Aorta (tissue), 5 donors: ENCODE measurements at places on chromosomes 3 and 15. TPM values are rescaled to one million over a fixed set of nuclear protein-coding genes. Genes with fewer than 3 reads are reported as not detected.

BTLA gene
- 0.99 TPM for total RNA-seq

- no peak for DNase-seq
Observed at GRCh38 chr3:52298149-52299098, 10.8 kb downstream of the GLYCTK start.

DNA sequence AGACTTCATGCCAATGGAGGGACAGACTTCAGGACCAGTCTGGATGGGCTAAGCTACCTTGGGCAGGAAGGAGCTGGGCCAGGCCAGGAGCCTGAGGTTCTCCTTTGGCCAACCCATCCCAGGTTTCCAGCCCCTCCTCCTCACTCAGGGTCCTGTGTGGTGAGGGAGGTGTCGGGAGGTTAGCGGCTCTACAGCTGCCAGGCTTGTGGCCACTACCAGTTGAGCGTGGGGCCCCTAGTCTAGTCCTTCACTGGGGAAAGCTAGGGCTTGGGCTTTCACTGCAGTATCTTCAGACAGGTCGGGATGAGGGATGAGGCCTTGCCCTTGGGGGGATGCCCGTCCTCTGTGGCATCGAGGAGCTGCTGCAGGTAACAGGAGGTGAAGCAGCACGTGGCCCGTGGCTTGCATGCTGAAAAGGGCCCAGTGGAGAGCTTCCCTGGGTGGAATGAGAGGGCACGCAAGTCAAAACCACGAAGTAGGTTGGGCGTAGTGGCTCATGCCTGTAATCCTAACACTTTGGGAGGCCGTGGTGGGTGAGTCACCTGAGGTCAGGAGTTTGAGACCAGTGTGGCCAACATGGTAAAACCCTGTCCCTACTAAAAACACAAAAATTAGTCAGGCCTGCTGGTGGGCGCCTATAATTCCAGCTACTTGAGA lies 8.5 kb upstream of the FANCD2 start:
- no peak for DNase-seq

CATSPER2 gene
- total RNA-seq, result 7.0 TPM

DNA sequence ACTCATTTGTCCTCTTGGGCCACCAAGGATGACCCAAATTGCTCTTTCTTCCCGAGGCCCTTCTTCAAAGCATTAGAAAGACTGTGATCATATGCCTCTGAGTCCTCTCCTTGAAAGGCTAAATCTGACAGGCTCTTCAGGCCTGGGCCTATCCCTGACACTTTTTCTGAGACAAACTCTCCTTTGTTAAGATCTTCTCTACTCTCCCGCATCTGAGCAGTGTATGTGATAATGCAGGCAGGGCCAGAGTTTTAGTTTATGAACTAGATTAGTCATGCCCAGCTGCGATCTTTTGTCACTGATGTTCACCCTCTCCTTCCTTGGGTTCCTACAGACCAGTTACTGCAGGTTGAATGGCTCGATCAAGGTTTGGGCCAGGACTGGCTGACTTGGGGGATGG lies 39.2 kb downstream of the MASP1 start:
- no peak for DNase-seq

DNA sequence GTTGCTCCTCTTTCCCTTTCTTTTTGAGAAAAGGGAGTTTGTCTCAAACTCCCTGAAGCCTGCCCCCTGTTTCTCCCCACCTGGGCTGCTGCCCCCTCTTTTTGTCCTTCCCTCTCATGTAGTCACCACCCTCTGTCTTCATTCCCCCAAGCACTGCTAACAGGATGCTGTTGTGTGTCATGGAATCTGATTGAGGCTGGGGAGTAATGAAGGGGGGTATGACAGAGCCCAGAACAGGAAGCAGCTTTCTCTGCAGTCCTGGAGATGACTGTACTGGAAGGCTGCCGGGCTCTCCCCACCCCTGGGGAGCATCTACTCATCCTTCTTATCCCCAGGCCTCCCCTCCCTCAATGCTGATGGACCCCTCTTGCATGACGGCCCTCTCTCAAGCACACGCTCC lies 181.6 kb downstream of the ABHD5 start:
- DNase-seq, result no peak

- DNase-seq, result no peak
Observed at GRCh38 chr3:52036222-52036694, 20.1 kb downstream of the DUSP7 start.
